Endothelial cell (in vitro differentiated cells): ENCODE measurements at places on chromosomes 7 and 10. TPM values are rescaled to one million over a fixed set of nuclear protein-coding genes. Genes with fewer than 3 reads are reported as not detected.

The TSC22D4 gene
- total RNA-seq: 94.3 TPM

The GJD4 gene
- total RNA-seq: not detected

The SPDYE8 gene
- total RNA-seq: 0.13 TPM

The MAT1A gene
- total RNA-seq: 0.64 TPM

The A1CF gene
- total RNA-seq: not detected

The CFAP70 gene
- 1.7 TPM for total RNA-seq

The OR2A7 gene
- 2.6 TPM for total RNA-seq

The PKD2L1 gene
- 0.44 TPM for total RNA-seq

The TRPV5 gene
- not detected for total RNA-seq

The MTPN gene
- 183 TPM for total RNA-seq

The SLC16A9 gene
- 3.8 TPM for total RNA-seq

The KIAA1217 gene
- 70.8 TPM for total RNA-seq

The TAS2R3 gene
- 0.74 TPM for total RNA-seq

- no peaks in the 10 kb centered on the region for H3K27me3 ChIP-seq
- H3K36me3 ChIP-seq: no peaks in the 10 kb centered on the region
- H3K4me1 ChIP-seq: no peaks in the 10 kb centered on the region
- DNase-seq: no peak
These were observed 477.7 kb upstream of the TPK1 start for GRCh38 chr7:145313551-145313950.

GRCh38 chr10:119283387-119283786, 76.0 kb downstream of the GRK5 start:
- peaks cover 12% of the 10 kb centered on the region for H3K27me3 ChIP-seq
- DNase-seq: no peak
- peaks cover 26% of the 10 kb centered on the region for H3K36me3 ChIP-seq

DNA sequence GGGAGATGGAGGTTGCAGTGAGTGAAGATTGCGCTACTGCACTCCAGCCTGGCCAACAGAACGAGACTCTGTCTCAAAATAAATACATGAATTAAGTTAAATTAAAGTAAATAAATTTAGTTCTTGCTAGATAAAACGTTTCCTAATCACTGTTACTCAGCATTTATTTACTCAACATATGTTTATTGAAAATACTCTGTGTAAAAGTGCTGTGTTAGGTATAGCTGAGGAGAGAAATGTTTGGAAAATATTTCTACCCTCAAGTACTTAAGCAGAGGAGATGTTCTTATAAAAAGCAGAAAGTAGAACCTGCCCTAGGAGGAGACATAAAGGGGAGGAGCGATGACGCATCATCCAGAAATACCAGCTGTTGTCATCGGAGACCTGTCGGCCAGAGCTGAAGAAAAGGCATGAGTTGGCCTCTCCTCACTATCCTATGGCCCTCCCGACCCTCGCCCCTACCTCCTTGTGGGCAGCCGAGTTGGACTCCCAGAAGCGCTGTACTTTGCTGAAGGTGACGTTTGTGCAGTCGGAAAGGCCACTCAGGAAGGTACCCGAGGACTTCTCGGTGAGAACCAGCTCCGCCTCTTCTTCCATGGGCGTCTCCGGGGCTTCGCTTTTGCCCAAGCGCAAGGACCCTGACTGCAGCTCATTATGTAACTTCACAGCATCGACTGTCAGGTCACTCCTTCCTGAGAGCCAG, 1.1 kb downstream of the RRP12 start:
- peak overlapping the region; percentile 98 for H3K27ac ChIP-seq
- no peak for DNase-seq
- peaks cover 12% of the 10 kb centered on the region for H3K4me1 ChIP-seq
- H3K4me3 ChIP-seq: peak overlapping the region; percentile 91
- peaks cover 7% of the 10 kb centered on the region for H3K36me3 ChIP-seq

- H3K27ac ChIP-seq: no peak overlapping the region
- peak overlapping the region; percentile 56 for H3K4me3 ChIP-seq
- H3K36me3 ChIP-seq: peaks cover 41% of the 10 kb centered on the region
- DNase-seq: no peak
- H3K27me3 ChIP-seq: peaks cover 23% of the 10 kb centered on the region
These were observed 32.8 kb downstream of the AGAP3 start for GRCh38 chr7:151119055-151119415.

GRCh38 chr10:61125560-61126170, 181.7 kb upstream of the RHOBTB1 start:
- no peak for DNase-seq
- peaks cover 1% of the 10 kb centered on the region for H3K27me3 ChIP-seq
- H3K4me3 ChIP-seq: no peak overlapping the region
- peaks cover 13% of the 10 kb centered on the region for H3K4me1 ChIP-seq

- no peak for DNase-seq
- no peaks in the 10 kb centered on the region for H3K27me3 ChIP-seq
- H3K27ac ChIP-seq: no peak overlapping the region
- peaks cover under 1% of the 10 kb centered on the region for H3K36me3 ChIP-seq
- peaks cover 7% of the 10 kb centered on the region for H3K4me1 ChIP-seq
- no peak overlapping the region for H3K4me3 ChIP-seq
These were observed 61.2 kb upstream of the CAPZA2 start for GRCh38 chr7:116801092-116801710.

DNA sequence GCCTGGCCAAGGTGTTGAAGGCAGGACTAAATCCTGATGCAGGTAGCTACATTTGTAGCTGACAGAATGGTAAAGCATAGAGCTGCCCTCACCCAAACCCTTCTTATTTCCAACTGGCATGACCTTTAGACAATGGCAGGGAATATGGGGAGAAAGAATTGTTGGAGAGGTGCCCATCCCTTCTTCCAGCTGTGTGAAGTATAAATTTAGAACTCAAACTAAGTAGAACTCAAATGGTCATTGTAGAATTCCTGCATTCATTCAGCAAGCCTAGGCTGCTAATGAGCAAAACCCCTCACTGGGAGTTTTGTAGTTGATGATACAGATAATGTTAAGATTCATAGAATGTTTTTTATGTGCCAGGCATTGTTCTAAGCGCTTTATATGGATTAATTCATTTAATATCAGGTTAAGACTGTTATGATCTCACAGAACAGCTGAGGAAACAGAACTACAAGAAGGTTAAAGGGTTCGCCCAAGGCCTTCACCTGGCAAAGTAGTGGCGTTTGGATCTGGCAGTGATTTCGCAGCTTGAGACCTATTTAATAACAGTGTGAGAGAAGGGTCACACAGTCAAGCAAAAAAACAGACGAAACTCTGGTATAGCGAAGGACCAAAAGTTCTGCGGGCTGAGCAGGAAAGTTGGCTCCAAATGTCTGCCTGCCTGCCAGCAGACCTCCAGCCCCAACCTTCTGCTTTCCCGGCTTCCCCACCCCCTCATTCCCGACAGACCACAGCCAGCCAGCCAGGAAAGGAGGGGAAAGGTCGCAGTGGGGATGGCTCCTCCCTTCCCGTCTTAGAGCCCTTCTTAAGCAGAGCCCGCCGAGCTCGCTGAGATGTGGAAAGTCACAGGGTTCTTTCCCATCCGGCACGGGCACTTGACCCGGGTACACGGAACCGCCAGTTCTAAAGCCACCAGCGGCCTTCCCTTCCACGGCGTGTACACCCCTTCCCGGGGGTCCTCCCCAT, 1.6 kb upstream of the HILPDA start:
- H3K27ac ChIP-seq: peak overlapping the region; percentile 52
- peaks cover 3% of the 10 kb centered on the region for H3K36me3 ChIP-seq
- peak; percentile 54 for DNase-seq
- peaks cover 11% of the 10 kb centered on the region for H3K27me3 ChIP-seq

- H3K27me3 ChIP-seq: peaks cover 2% of the 10 kb centered on the region
- H3K4me1 ChIP-seq: peaks cover 3% of the 10 kb centered on the region
- DNase-seq: no peak
- H3K36me3 ChIP-seq: no peaks in the 10 kb centered on the region
- H3K4me3 ChIP-seq: no peak overlapping the region
- no peak overlapping the region for H3K27ac ChIP-seq
These were observed 6.5 kb upstream of the NANOS1 start for GRCh38 chr10:119022846-119023552.

DNA sequence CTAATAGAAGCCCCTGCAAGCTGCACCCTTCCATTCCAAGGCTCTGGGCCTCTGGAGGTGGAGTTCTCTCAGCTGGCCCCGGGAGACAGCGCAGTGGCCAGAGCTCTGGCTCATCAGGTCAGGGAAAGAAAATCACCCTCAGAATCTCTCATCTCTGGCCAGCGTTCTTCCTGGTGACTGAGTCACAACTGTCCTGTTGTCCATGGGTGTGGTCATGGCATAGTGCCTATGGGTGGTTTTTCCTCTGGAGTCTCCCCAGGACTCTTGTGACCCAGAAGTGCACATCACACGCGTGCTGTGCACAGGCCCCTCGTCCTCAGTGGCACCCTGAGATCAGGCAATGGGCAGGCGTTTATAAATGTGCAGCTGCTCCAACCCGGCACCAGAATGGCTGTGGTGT, 27.4 kb upstream of the FXYD4 start:
- peaks cover 13% of the 10 kb centered on the region for H3K4me1 ChIP-seq
- no peak overlapping the region for H3K4me3 ChIP-seq
- DNase-seq: no peak

- no peak overlapping the region for H3K27ac ChIP-seq
- DNase-seq: no peak
- H3K4me1 ChIP-seq: peaks cover 2% of the 10 kb centered on the region
- no peaks in the 10 kb centered on the region for H3K36me3 ChIP-seq
- H3K4me3 ChIP-seq: no peak overlapping the region
These were observed 521.3 kb upstream of the LRRN3 start for GRCh38 chr7:110569486-110570205.

GRCh38 chr10:103553743-103554487, 60.4 kb downstream of the NEURL1 start:
- H3K27me3 ChIP-seq: peaks cover 14% of the 10 kb centered on the region
- peaks cover 5% of the 10 kb centered on the region for H3K36me3 ChIP-seq
- no peak for DNase-seq
- peak overlapping the region; percentile 38 for H3K4me3 ChIP-seq
- peaks cover 20% of the 10 kb centered on the region for H3K4me1 ChIP-seq

DNA sequence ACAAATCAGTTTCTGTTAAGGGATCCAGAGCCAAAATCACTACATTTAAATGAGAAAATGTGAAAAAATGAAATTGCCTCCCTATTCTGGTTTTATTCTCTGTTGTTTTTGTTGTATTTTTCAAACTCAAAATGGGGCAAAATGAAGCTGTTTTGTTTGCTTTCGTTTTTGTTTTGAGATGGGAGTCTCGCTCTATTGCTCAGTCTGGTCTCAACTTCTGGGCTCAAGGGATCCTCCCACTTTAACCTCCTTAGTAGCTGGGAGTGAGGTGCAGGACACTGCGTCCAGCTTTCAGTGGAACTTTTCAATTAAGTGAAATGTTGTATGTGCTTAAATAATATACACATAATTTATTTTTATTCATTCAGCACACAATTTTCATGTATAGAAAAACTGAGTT, 205.0 kb downstream of the SORCS1 start:
- H3K27me3 ChIP-seq: no peaks in the 10 kb centered on the region

GRCh38 chr7:121012919-121013318, 24.4 kb downstream of the CPED1 start:
- no peak for DNase-seq
- H3K27me3 ChIP-seq: no peaks in the 10 kb centered on the region
- no peak overlapping the region for H3K27ac ChIP-seq
- peaks cover 8% of the 10 kb centered on the region for H3K4me1 ChIP-seq
- no peaks in the 10 kb centered on the region for H3K36me3 ChIP-seq

- peaks cover 5% of the 10 kb centered on the region for H3K36me3 ChIP-seq
- peaks cover 24% of the 10 kb centered on the region for H3K27me3 ChIP-seq
- H3K27ac ChIP-seq: no peak overlapping the region
These were observed 7.3 kb downstream of the PITX3 start for GRCh38 chr10:102233997-102234396.

DNA sequence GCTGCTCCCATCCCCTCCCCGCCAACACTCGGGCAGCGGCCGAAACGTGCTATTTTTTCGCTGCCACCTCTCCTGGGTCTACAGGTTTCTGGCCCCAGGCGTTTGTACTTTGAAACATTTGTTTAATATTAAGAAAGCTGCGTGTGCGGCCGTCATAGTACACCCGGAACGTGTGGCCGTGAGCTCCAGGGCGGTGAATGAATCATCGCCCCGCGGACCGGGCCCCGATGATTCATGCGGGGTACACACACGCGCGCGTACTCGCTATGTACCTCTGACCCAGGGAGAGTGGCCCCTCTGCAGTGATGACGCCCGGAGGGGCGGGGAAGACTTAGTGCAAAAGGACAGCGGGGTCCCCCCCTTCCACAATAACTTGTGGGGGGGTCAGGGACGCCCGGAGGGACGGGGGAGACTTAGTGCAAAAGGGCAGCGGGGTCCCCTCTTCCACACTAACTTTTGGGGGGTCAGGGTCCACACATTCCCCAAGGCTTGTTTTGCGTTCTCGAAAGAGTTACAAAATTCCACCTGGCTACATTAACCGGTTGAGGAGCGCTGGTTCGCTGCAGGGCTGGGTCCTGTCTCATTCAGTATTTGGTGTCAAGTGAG, 56.5 kb upstream of the PCGF5 start:
- H3K4me1 ChIP-seq: peaks cover 33% of the 10 kb centered on the region
- no peaks in the 10 kb centered on the region for H3K36me3 ChIP-seq
- peak overlapping the region; percentile 88 for H3K4me3 ChIP-seq
- peaks cover 9% of the 10 kb centered on the region for H3K27me3 ChIP-seq
- DNase-seq: no peak
- no peak overlapping the region for H3K27ac ChIP-seq

DNA sequence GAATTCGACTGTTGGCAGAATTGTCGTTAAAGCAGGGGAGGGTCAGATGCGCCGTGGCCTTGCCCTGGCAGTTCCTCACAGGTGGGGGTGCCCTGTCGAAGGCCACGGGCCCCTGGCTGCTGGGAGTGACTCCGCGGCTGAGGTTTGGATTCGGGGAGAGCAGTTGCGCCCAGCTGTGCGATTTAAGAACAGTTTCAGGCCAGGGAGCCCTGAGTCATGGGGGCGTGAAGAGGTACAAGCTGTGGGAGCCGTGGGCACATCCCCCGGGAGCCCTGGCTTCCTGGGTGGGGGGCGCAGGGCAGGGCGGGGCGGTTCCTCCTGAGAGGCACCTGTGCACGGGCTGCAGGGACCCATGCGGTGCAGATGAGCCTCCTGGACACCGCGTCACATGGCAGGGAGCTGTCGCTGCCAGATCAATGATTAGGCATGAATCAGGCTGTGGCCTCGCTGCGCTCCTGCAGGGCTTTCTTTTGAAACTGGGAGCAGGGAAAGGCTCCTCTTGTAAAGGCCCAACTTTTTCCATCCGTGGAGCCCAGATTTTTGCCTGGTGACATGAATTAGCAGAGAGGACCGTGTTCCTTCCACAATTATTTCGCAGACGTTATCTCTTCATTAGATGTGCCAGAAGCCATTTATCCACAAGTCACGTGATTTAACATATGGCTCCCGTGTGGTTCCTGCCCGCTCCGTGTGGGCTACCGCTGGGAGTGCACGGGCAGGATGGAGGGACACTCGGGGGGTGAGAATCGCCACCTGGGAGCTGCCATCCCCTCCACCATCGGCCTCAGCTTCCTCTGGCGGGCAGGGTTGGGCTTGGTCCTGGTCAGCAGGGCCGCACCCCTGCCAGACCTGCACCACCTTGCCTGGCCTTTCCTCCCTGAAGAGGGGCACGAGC, 918 bp downstream of the PWWP2B start:
- peaks cover 8% of the 10 kb centered on the region for H3K27me3 ChIP-seq
- DNase-seq: no peak
- peak overlapping the region; percentile 70 for H3K27ac ChIP-seq
- H3K4me1 ChIP-seq: peaks cover 2% of the 10 kb centered on the region
- H3K4me3 ChIP-seq: peak overlapping the region; percentile 84

GRCh38 chr10:126187399-126187798, 200.9 kb downstream of the ADAM12 start:
- no peak for DNase-seq
- peaks cover 8% of the 10 kb centered on the region for H3K27me3 ChIP-seq

- H3K4me1 ChIP-seq: peaks cover 3% of the 10 kb centered on the region
- no peak overlapping the region for H3K4me3 ChIP-seq
- H3K27me3 ChIP-seq: no peaks in the 10 kb centered on the region
- no peak for DNase-seq
These were observed 50.0 kb downstream of the NPY start for GRCh38 chr7:24334012-24334411.

- no peak for DNase-seq
- peaks cover 8% of the 10 kb centered on the region for H3K4me1 ChIP-seq
- H3K4me3 ChIP-seq: no peak overlapping the region
- H3K36me3 ChIP-seq: no peaks in the 10 kb centered on the region
- no peak overlapping the region for H3K27ac ChIP-seq
These were observed 158.9 kb upstream of the ASAH2 start for GRCh38 chr10:50410066-50410811.
